ENCODE measurements at places on chromosomes 5 and 9.

DNA sequence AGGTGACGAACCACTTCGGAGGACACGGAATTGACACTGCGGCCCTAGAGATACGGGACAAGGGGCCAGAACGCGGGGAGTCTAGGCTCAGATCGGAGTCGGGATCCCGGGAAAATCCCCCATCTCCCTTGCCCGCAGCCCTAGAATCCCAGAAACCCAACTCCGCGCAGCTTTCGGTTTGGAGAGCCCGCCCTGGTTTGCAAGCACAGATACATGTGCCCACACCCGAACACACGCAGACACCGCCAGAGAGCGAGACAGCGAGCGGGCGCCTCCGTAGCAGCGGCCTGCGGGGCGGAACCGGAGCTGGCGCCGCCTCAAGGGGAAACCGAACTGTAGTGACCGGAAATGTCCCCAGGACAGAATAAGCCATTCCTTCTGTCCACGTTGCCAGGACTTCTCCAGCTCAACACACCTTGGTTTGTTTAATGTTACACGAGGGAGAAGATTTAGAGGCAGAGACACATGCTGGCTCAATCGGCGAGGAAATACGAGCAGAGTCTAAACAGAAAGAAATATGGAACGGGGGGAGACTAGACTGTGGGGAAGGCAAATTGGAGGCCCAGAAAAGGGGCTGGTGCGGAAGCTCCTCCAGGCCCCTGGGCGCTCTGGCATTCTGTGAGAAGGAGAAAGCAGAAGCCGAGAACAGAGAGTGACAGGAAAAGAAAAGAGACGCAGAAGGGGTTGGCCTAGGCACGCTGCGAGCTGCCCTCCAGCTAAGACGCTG is 2.9 kb upstream of the PAX5 start:
- no peak for DNase-seq

DNA sequence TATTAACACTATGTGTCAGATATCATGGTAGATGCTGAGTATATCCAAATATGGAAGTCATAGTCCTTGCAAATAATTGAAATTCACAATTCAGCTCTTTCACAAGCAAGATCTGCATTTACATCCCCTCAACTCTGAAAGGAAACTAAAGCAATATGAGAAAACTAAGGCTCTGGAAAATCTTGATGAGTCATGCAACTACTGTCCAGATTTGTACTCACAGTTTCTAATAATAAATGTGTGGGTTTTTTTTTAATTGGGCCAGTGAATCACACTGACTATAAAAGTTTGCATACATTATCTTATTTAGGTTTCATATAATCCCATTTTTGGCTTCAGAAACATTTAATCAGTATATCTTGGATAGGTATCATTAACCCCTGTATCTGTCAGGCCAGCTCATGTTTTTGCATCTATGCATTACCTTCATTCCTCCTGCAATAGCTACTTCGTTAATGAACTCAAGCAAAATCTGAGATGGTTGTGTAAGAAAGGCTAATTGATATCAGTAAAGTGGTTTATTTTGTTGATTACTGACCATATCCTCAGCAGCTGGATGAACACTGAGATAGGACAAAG is 58.7 kb upstream of the PRR16 start:
- no peak for DNase-seq

DNA sequence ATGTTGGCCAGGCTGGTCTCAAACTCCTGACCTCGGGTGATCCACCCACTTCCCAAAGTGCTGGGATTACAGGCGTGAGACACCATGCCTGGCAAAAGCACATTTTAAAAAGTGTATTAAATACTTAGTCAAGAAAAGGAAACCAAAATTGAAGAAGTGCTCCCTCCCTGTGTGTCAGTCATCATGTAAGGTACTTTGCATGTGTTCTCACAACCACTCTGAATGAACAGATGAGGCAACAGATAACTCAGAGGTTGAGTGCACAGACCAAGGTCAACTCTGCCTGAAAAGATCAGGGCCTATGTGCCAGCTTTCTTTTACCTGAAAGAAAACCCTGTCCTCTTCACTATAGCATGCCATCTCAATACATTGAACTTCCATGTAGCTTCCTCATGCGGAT is 289.7 kb downstream of the MRPS30 start:
- DNase-seq: no peak

DNA sequence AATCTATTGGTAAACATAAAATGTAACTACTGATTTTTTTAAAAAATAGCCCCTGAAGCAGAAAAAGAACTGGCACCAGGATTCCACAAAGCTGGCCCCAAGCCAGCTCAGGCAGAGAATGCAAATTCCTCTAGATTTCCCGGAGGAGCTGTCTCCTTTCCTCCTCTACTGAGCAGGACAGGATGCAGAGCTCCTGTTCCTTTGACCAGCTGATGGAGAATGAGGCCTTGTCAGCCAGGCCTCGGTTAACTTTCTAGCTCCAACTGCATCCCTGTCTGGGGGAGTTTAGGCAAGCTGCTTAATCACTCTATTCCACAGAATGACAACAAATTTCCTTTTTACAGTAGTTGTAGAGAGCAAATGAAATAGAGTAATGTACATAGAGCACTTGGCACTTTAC is 155.5 kb downstream of the GNAQ start:
- DNase-seq: no peak

All from stimulated activated CD8-positive, alpha-beta memory T cell treated with anti-CD3 and anti-CD28 coated beads, Interleukin-7, amount 100 ng/mL, for 1 hour (primary cell).